ENCODE measurements at places on chromosomes 2 and 18.

GRCh38 chr2:233967164-233967563 lies 50.0 kb downstream of the TRPM8 start:
- no peak for DNase-seq

DNA sequence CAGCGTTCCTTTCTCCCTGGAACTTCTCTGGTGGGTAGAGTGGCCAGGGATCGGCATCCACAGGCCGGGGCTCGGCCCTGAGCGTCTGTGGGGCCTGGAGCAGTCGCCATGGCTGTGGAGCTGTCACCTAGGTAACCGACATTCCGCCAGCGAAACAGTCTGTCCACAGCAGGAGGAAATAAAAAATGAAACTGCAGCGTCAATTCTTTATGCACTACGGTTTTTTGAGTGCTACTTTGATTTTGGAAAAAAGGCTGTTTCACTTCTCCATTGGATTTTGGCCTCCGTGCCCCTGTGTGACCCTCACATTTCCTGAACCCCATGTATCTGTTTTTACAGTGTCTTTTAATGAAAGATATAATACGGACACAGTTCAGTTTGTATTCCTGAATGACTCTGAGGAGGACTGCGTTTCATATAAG lies 163.4 kb downstream of the LDLRAD4 start:
- peak; percentile 22 for DNase-seq

DNA sequence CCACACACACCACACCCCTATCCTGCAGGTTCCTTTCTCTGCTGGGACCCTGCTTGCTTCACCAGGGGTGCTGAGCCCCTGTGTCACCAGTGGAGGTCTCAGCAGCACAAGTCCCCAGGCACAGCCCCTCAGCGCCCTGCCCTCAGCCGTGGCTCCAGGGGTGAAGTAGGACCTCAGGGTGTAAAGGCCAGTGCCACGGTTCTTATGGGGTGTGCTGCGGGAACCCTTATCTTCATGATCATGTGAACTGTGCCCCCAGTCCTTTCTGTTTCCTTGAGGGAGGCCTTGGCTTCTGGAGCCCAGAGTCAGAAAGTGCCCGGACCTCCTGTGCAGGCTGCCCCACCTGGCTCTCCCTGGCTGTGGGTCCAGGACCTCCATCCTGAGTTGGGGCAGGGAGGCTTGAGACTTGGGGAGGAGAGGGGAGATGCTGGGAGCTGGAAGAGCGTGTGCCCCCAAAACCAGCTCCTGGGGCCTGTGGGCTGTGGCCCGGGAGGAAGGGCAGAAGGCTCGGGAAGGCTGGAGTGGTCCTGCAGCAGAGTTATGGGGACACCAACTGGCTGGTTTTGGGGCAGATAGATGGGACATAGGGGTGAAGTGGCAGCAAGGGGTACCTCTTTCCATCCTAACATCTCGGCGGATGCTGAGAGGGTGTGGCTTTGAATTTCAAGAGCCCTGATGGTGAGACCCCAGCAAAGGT lies 20.2 kb upstream of the KLF11 start:
- no peak for DNase-seq

DNA sequence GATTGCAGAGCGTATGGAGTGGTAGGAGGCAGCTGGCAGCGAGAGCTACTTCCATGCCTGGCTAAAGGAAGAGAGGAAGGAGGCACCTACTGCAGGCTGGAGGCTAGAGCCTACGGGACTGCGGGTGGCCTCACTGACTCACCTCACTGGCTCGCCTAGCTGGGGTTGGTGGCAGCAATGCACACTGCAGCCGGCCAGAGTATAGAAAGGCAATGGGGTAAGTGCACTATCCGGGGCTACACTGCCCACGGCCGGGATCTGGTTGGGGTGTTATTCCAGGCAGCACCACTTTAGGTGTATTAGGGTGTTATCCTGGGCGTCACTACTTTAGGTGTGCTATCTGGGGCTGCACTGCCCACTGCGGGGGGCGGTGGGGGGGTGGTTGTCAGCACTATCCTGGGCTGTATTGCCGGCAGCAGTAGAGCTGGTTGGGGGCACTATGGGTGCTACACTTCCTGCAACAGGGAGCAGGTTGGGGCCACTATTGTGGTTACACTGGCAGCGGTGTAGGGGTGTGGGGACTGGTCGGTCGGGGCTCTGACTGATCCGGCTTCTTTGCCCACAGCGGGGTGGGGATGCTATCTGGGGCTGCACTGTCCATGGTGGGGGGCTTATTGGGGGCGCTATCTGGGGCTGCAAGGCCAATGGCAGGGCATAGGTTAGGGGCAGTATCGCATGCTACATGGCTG lies 33.3 kb upstream of the ANKRD62 start:
- DNase-seq = no peak

- DNase-seq = no peak
These were observed 25.9 kb downstream of the HS6ST1 start for GRCh38 chr2:128292599-128293425.

GRCh38 chr18:57771193-57771592 lies 31.9 kb downstream of the ATP8B1 start:
- DNase-seq = no peak

Data from GM12865 (cell line).